M059J (cell line): ENCODE measurements at places on chromosomes 12 and 14.
A peak's percentile ranks its signal among the peaks of the same experiment; 100 is the strongest.

DNA sequence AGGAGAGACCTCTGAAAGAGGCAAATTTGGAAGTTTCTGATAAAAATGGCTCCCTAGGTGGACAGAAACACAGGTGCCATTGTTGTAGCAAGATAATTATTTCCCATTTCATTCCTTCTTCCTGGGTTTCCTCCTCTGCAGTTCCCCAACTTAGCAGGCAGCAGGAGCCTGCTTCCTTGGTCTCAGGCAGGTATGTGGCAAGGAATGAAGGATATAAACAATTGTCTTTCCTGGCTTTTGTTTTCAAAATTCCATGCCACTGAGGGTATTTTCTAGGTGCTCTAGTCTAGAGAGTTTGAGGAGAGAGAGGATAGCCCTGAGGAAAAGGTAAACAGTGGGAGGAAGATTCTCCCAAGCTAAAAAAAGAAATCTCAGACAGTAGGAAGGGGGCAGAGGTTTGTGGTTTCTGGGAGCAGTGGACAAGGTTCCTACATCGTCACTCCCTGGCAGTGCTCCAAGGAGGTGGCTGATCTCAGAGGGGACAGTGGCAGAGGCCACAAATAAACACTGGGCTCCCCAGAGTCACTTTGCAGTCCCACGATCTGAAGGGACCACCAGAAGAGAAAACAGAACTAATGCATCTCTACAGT is 82.6 kb upstream of the IGF1 start:
- peak; percentile 79 for DNase-seq

GRCh38 chr12:127720334-127720733 is 546.6 kb upstream of the TMEM132C start:
- no peak for DNase-seq

DNA sequence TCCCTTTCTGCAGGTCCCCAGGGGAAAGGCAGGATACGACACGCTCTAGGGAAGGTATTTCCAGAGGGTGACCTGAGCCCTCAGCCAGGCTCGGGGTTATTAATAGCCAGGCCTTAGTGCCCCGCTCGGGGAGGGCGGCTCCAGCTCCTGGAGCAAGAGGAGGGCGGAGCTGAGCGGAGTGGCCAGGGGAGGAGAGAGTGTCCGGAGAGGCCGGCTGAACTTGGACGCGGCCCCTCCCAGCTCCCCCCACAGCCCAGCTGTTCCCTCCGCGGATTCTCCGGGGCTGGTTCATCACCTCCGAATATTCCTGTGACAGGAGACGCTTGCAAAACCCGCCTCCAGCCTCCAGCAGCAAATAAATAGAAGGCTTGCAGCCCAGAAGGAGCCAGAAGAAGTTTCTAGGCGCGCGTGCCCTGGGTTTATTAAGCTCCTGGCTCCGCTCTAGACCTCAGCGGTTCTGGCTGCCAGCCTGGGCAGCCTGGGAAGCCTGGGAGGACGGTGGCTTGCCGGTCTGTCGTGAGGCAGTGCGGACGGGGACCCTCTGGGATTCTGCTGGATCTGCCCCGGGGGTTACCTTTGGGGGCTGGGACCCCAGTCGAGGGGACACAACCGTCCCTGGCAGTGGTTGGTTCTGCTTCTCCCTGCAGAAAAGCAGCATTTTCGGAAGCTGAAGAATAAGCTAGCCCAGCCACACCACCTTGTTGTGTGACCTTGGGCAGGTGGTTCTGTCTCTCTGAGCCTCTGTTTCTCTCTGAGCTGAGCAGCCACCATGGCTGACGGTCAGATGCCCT is at the start of gene HSPB8:
Gene HSPB8 (plus strand): TSS at position 388 of the 791 bp plus-strand sequence. CDS start 382 bp downstream, at position 770.
- DNase-seq = peak; percentile 90

DNA sequence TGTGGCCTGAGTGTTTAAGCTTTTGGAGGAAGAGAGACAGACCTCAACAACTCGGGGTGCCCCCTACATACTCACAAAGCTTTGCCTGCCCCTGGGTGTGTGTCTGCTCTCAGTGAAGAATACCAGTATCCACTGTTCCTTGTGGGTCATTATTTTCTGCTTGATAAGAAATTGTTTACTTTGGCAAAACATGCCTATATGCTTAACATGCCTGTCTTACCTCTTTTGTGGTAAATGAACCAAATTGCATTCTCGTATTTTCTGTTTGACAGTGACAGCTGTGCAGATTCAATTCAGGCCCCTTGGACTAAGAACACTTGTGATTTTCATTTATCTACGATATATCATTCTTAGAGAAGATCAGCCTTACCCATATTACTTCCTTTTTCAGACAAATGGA is 50.6 kb upstream of the REP15 start:
- DNase-seq = no peak
